ENCODE measurements at places on chromosomes 6 and 20.

DNA sequence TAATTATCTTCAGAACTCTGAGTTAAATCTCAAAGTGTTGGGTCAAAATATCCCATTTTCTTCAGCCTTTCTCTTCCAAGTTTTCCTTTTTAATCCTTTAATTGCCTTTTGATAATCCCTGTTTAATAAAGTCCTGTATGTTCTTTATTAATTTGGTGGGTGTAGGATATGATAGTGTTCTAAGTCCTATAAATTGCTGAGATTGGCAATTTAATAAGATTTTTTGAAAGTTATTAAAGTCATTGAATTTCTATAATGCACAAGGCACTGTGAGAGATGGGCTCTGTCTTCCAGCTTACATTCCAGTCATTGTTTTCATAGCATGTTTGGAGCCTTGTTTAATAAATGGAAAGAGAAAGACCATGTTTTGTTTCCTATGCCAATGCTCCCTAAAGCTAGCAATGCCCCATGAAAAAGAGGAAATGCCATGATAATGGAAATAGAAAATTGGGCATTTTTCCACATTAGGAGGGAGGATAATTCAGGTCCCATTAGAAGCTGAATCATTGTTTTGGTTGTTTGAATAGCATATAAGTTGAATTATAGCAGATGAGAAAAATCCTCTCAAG lies 404.8 kb downstream of the CD109 start:
- DNase-seq, result no peak

GRCh38 chr6:34360556-34360955 lies 31.9 kb downstream of the NUDT3 start:
- peak; percentile 39 for DNase-seq

DNA sequence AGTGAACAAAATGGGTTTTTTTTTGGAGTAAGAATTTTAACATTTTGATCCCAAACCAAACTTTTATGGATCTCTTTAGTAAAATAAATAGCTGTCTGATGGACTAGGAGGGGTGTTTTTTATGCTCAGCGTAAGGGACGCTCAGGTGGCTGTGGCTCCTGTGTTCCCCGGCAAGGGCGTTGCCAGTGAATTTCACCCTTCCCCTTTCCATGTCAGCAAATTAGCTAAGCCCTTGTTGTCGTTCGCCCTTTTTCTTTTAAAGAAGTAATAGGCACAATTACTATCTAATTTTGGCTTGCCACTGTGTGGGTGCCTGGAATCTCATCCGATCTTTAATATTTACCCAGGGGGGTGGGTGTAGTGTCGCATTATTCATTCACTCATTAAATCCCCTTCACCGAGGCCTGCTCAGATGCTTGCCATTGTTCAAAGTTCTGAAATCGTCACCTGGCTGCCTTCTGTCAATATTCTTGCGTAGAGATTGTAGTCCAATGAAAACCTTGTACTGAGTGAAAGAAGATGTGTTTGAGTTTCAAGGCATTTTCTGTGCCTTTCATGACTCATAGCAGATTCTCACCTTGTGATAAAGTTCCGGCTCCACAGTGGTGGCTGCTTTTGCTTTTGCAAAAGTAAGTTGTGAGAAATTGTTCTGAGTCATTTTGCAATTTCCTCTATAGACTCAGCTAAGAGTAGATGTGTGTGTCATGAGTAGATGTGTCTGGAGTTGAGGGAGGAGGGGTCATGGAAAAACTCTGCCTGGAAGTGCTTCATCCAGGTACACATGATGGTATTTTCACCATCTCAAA lies 40.0 kb upstream of the CLDN20 start:
- no peak for DNase-seq

DNA sequence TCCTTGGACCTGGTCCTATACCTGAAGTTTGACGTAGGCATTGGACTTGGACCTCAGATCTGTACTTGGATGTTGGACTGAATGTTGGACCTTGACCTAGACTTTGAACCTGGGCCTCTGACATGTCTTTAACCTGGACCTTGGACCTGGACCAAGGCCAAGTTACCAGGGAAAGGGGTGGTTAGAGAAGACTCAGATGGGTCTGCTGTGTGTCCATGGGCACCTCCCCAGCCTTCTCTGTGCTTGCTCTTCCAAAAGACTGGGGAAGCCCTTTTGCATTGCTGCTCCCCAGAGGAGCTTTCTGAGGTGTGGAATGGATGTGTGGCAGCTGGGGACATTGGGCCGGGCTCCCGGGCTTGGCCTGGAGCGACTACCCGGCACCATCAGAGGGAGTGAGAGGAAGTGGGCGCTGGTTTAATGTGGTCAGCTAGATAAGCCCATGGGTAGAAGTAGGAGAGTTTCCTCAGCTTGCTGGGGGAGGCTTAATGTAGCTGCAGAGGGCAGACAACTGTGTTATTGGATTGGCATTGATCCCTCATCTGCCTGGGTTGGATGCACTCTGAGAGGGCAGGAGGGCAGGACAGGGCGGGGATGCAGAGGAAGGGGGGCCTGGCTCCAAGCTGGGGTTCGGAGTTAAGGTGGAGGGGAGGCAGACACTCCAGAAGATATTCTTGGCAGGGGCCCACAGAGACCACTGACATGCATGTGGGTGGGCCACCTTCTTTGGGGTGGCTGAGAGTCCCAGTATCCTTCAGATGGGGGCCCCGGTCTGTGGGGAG lies 4.2 kb downstream of the SCRT2 start:
- DNase-seq, result no peak

- no peak for DNase-seq
Measured at GRCh38 chr6:35294308-35294945, 3.2 kb upstream of the DEF6 start.

DNA sequence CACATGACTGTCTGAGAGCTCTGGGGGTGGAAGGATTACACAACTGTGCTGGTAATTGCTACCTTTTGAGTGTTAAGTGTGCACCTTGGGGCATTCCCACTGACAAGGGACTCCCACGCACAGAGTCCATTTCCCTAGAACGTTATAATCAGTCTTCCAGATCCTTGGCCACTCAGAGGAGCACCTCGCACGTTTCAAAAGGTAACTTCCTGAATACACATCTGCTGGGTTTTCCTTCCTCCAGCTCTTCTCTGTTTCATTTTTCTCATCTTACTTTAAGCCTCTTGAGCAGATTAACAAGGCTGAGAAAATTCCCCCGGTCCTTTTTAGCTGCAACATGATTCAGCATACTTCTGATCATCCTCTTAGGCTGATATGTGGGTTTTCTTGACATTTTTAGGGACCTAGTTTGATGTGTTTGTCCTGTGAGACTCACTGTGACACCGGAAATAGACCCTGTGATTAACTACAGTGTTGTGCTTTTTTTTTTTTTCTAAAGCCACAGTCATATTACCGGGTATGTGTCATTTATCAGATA lies 98.4 kb upstream of the DUSP22 start:
- no peak for DNase-seq

DNA sequence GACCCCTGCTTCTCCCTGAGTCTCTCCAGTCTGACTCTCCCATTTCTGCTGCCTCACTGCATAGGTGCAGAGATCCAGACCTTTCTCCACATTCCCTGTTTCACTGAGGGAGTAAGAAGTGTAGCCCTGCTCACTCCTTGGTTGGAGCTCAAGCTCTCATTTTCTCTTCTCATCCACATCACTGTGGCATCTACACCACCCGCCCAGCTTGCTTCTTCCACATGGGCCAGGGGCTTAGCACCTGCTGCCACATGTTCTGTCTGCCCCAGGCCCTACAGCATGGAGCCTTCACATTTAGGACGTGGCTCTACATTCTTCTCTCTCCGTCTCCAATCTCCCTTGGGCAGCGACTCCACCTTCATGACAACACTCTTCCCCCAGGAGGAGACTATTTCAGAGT lies 8.5 kb upstream of the GSTA5 start:
- no peak for DNase-seq

DNA sequence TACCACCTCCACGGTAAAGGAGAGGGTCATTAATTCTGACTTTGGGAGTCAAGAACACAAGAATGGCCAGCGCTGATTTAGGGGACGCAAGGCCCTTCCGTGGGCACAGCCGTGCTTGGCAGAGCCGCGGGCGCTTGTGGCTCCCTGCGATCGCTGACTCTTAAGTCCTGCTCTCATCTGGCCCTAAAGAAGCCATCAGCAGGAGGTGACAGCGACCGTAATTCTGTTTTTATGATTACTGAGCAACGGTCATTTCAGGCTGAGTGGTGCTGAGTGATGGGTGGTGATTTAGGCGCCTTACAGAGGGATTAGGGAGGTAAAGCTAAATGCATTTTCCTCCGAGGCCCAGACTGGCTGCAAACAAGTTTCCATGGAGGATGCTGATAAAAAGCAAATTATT lies 364.6 kb upstream of the SULF2 start:
- DNase-seq, result no peak

DNA sequence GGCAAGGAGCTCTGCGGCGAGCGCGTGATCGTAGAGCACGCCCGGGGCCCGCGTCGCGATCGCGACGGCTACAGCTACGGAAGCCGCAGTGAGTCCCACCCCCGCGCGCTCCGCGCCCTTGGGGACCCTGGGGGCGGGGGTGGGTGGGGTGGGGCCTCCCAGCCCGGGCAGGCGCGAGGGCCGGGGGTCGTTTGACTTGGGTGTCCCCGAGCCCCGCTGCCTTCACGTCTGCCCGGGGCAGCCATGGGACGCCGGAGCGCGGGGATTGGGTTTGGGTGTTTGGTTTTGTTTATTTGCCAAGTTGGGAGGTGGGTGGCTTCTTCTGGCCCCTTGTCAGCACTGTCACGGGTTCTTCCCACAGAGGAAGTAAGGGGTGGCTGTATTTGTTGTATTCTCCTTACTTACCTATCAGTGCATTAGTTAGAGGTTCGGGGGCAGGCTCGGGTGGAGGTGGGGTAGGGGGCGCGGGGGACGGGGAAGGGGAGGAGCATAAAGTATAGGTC lies 777 bp downstream of the SRSF6 start:
- DNase-seq, result no peak

GRCh38 chr20:36786663-36787062 lies 13.1 kb upstream of the DSN1 start:
- no peak for DNase-seq

DNA sequence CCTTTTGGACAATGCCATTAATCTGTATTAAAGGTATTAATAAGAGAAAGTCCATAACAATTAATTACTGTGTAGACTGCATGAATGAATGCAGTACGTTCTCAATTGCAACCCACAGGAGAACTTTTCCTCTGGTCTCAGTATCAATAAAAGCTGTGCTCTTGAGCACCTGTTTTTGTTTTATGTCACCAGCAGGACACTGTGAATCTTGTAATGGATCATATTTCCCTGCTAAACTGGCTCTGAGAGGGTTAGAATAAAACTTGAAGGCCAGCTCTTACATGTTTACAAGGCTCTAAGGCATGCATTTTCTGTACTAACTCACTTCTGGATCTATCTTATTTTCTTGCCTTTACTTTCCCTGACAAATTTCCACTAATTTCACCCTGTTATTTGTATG lies 214.3 kb upstream of the PLN start:
- DNase-seq, result no peak

DNA sequence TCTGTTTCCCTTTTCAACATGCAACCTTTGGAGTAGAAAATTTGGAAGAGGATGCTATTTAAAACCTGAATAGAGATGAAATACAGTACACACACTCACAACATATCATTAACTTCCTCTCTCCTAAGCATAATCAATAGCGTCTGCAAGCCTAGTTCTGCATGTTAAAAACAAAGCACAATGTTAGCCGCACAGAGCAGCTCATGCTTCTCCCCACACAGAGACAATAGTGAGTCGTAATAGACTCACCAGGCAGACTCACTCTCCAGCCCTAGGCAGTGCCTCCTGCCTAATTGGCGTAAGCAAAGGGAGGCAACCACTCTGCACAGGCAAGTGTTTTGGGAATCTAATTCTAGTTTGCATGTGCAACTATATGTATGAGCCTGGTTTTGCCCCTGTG lies 45.8 kb upstream of the ARID1B start:
- no peak for DNase-seq

GRCh38 chr6:41161380-41161779 lies 1.5 kb downstream of the TREM2 start:
- no peak for DNase-seq

DNA sequence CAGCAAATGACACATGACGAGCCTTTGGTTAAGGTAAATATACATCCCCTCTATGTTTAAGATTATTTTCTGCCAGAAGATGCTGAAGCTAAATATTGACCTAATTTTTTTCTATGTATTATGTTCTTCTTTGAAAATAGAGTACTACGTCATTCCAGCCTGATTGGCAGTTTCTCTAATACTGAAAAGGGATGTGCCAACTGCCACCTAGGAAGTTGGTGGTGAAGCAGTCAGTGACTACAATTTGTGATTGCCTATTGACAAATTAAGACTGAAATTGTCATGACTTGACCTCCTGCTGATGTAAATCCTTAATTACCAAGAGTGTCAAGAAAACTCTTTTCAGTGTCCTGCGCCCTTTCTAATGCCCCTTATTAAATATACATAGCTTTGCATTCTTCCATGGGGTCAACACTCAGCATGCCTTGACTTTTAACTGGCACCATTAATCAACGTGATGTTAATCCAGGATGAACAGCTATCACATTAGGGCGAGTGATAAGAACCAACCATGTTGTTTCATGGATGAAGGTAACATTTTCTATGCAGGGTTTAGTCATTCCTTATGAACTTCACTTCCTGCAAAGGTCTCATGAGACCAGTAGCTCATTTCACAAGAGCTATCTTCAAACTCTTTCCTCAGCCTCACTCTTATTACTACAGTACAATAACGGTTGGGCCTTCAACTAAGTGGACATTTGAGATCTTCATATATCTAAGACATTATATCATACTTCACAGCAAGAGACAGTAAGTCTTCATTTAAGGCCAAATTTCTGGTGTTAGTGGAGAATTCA lies 22.5 kb upstream of the SGK1 start:
- DNase-seq, result no peak

DNA sequence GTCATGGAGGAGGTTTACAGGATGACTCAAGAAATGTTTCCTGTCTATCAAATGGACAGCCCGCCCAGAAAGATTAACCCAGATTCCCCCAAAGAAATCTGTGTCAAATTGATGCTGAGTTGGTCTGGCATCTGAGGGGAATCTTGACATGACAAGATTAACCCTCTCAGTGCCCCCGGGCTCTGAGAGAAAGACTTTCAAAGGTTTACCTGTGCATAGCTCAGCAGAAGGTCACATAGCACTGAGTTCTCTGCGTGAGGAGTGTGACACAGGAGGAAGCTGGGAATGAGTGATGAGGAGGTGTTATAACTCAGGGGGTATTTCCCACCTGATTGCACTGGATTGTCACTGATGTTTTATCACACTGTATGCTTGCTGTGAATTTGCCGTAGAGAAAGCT lies 601.2 kb downstream of the DHX35 start:
- DNase-seq, result no peak

GRCh38 chr6:134026597-134026996 lies 25.8 kb downstream of the SLC2A12 start:
- DNase-seq, result no peak

GRCh38 chr20:3161316-3162079 lies 1.8 kb upstream of the FASTKD5 start:
- no peak for DNase-seq
